ENCODE measurements at places on chromosomes 2 and 18.

DNA sequence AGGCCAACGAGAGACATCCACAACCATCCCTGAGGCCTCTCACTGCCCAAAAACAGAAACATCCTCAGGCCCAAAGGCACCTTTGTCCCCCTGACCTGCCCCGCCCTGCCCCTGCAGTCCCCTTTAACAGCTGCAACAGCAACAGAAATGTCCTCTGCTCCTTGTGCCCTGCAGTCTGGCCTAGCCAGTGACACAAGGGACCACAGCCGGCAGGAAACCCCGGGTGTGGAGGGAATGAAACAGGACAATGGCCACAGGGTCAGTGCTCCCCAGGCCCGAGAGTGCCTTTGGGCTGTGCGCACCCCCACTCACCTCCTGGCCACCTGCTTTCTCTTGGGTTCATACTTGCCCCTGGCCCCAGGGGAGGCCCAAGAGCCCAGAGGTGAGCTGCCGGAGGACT is 35.6 kb downstream of the SNED1 start:
- DNase-seq = no peak

DNA sequence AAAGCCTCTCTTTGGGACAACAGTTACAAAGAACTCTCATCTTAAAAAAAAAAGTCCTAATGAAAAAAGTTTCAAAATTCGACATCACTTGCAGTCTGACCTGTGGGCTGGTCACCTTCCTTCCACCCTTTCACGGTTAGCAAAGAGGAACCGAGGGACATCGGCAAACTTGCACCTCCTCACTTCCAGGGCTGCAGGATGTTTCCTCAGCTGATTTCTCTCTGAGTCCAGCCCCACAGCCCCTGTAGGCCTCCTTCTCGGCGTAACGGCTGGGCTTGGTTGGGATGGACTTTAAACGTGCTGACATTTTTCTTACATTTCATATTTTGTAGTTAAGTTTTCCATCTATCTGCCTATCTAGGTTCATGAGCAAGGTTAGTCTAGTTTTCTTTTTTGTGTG is 5.7 kb upstream of the CAB39 start:
- no peak for DNase-seq

DNA sequence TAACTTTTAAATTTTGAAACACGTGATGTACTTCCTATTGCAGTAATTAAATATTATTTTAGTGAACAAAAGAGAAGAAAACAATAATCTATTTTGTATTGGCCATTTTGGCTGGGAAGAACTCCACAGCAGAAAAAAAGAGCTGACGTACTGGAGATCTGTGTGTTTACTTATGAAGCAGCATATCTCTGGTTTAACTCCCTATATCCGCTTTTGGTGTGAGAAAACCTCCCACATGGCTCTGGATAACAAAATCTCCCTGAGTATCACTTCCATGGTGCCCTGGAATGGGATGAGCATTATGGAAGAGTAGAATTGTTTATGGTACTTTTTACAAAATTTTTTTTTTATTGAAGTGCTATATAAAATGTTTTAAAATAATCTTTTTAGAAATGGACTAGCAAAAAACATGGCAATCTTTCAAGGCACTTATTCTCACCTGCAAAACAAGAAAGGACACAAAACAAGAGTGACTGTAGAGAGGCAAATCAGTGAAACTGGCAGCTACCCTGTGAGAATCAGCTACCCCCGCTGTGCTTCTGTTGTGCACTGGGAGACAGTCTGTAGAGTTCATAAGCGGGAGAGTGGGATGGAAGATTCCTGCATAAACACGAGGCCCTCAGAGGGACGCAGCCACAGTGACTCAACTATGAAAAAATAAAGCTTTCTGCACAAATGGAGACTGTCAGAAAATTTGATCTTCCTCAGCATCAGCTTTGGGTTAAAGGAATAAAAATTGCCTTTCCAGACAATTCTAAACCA is 762.2 kb upstream of the HS6ST1 start:
- no peak for DNase-seq

DNA sequence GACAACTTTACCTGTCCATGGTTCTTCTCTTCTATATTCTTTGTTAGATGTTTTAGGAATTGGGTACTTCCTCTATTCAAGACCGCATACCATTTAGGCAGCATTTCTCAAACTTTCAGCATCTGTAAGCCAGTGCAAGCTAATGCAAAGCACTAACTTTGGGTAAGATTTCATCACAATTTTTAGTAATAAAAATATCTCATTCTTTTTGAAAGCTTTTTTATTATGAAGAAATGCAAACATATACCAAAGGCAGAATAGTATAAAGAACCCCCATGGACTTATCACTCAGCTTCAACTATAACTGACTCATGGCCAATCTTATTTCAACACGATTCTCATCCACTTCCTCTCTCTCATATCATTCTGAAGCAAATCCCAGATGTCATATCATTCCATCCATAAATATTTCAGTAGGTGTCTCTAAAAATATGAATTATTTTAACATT is 32.9 kb downstream of the INO80C start:
- no peak for DNase-seq

- DNase-seq = peak; percentile 36
Measured at GRCh38 chr2:8761529-8762164, 75.8 kb downstream of the KIDINS220 start.

GRCh38 chr2:46355756-46356155 is 58.5 kb downstream of the EPAS1 start:
- DNase-seq = no peak

DNA sequence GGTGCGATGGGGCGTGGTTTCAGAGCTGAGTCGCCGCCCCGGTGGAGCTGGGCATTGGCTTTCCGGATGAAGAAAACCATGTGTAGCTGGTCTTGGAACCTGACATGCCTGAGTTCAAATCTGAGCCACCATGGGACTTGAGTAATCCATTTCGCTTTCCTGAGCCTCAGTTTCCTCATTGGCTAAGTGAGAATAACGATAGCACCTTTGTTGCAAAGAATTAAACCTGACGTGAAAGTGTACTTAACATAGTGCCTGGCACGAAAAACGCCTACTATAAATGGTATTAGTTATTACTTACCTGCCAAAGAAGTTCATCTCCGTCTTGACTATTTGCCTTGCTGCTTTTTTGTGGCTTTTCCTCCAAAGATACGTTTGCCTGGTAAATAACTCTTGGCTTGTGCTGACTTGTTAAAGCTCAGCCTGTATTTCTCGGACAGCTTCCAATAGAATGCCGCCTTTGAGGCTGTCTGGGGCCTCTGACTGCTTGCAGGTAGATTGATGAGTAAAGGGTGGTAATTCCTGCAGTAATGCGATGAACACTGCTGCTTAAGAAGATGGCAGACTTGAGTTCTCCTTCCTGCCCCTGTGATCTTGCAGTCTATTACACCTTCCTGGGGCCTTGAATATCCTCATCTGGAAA is 1.3 kb downstream of the CDCA7 start:
- no peak for DNase-seq

DNA sequence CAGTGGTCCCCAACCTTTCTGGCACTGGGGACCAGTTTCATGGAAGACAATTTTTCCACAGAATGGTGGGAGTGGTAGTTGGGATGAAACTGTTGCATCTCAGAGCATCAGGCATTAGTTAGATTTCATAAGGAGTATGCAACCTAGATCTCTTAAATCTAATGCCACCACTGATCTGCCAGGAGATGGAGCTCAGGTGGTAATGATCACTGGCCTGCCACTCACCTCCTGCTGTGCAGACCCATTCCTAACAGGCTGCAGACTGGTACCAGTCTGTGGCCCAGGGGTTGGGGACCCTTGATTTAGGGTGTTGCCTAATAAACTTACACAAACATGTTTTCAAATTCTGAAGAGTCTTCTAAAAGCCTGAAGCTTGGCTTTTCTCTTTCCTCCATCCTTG is 261.3 kb downstream of the CDH19 start:
- no peak for DNase-seq

- DNase-seq = no peak
Measured at GRCh38 chr2:23563673-23564614, 179.0 kb downstream of the KLHL29 start.

DNA sequence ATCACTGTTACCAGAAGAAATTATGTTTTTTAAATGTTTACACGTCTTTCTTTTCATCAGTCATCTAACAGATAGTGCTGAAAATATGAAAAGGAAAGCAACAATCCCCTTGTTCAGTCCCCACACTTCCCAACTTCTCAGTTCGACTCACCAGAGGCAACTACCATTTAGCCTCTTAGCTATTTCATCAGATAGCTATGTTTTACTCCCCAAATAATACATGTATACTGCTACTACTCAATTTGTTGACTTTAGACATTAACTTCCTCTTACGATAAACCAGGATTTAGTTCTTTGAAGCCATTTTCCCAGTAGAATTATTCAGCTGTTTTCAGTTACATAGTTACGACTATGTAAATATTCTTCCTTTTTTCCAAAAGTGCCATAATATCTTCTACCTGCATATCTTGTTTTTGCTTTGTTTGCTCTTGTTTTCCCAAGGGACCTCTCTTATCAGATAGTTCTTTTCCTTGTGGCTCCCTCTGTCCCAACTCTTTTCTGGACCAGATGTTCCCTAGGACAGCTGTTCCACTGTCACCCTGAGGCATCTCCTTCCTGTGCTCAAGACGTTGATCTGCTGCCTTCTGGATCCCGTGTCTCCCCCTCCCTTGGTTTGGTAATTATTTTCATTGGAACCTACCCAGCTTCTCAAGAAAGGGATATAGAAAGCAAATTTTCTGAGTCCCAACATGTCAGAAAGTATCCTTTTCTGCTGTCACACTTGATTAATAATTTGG is 289.3 kb upstream of the TANK start:
- no peak for DNase-seq

DNA sequence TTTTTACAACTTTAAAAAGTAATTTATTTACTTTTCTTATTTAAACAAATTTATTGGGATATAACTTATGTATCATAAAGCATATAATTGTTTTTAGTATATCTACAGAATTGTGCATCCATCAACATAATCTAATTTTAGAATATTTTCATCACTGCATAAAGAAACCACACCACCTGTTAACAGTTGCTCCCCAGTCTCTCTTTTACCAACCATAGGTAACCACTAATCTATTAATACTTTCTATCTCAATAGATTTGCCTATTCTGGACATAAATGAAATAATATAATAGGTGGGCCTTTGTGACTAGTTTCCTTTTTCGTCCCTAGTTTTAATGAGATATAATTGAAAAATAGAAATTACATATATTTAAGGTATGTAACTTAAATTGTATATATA is 90.6 kb downstream of the ADAM23 start:
- no peak for DNase-seq

All from HEK293T (cell line).